ENCODE measurements at places on chromosomes 1 and 21. TPM values are rescaled to one million over a fixed set of nuclear protein-coding genes. Genes with fewer than 3 reads are reported as not detected.
A peak's percentile ranks its signal among the peaks of the same experiment; 100 is the strongest.

DNA sequence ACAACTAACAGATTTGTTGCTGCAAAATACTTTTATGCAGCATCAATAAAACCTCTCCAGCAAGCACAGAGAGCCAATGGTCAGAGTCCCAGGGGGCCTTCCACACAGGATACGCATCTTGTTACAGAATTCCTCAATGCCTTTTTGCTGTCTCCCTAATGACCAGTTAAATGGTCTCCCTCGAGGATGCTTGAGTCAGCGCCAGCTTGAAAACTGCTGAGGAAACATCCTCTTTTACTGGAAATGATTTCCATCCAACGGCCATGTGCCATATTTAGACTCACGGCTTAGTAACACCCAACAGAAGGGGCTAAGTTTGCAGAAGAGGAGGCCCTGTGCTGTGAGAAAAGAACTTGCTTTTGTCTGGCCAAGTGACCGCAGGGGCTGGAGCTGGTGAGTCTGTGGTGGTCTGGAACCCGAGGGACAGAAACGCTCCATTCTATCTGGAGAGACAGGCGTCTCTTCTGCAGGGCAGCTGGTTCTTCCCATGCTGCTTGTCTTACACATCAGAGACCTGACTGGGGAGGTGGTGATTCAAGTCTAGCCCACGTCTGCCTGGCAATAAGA is 496.4 kb downstream of the SETD4 start:
- DNase-seq = no peak

- DNase-seq = no peak
Measured at GRCh38 chr1:9062846-9063245, 6.6 kb downstream of the SLC2A5 start.

GRCh38 chr1:11838349-11839272 is 9.0 kb downstream of the NPPA start:
- DNase-seq = peak; percentile 77

- DNase-seq = peak; percentile 36
Measured at GRCh38 chr21:34526241-34526617, 14.2 kb upstream of the KCNE1 start.

- DNase-seq = peak; percentile 26
Measured at GRCh38 chr1:193431265-193431977, 245.0 kb upstream of the B3GALT2 start.

DNA sequence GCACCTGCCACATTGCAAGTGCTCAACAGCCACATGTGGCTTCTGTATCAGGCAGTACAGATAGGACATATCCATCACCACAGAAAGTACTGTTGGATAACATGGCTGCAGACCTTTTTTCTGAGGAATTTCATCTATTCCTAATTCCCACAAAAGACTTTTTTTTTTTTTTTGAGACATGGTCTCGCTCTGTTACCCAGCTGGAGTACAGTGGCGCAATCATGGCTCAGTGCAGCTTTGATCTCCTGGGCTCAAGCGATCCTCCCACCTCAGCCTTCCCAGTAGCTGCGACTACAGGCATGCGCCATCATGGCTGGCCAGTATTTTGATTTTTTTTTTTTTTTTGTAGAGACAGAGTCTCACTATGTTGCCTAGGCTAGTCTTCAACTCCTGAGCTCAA is 33.3 kb downstream of the YARS1 start:
- DNase-seq = no peak

DNA sequence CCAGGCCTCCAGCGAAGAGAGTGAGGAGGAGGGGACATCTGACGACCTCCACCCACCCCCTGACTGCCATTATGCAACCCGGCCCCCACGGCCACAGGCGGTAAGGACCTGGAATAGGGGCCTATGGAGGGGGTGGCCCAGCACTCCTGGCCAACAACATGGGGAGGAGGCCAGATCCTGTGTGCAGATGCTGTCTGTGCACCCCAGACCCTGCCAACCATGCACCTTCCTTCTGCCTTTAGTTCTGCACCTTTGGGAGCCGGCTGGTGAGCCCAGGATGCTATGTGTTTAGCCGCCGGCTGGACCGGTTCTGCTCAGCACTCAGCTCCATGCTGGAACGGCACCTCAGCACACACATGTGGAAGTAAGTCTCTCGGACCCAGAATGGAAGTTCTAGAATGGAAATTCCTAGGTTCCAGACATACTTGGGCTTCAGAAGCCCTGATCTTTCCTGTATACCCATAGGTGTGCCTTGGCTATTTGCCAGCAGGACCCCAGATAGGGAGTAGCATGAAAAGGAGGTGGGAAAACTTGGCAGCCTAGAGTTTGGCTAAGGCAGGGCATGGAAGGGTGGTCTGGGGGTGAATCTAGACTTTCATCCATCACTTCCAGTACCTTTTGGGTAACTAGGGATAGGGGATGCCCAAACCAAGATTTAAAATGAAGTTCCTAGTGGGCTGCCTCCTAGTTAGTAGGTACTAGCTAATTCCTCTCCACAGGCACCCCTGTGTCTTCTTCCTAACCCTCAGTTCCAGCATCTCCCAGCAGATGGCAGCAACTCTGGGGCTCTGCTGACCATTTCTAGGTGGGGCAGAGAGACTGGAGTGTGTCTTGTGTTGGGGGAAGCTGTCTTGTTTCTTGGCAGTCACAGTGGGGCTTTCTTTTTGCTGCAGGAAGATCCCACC is 3.6 kb upstream of the CYB561D1 start:
- DNase-seq = peak; percentile 83

- DNase-seq = no peak
Measured at GRCh38 chr1:117008656-117009055, 7.1 kb downstream of the CD101 start.

DNA sequence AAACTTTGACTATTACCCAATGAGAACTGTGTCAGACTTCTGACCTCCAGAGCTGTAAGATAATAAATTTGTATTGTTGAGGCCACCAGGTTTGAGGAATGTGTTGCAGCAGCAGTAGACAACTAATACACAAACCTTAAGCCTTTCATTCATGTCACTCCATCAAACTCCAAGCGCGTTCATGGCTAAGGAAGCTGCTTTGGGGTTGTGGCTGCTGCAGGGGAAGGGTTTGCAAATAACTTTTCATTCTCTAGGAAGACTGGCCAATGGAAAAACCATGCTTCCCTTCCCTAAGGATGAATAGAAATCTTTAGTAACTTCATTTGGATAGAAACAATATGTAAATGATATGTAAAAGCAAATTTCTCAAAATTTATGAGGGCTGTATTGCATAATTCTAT is 170.4 kb downstream of the RHOU start:
- DNase-seq = no peak

DNA sequence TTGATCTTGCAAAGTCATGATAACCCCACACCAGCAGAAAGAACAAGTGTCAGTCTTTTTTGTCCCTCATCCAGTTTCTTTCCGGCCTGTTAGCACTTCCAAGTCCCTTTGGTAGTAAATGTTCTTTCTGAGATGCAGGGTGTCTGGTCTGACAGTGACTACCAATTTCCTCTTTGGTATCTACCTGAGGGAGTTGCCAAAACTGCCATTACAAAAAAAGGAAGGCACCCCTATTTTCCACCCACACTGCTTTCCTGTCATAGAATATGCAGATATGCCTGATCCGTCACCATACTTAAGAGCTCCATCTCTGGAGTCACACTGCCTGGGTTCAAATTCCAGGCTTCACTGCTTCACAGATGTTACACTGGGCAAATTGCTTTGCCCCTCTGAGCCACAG is 72.4 kb downstream of the ZNF281 start:
- peak; percentile 9 for DNase-seq

DNA sequence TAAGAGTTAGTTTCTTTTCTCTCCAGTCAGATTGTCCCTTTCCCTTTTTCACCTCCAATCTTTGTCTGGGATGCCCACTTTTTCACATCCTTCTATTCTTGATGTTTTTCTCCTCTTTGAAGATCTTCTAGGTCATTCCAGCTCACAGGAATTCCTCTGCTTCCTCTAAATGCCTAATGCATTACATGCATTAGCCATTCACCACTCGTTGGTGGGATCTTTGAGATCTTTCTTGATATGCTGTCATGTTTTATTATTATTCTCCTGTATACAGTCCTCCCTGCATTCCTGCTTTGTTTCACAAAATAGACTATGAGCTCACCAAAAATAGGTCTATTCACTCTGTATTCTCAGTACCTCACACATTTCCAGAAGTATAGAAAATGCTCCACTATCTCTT is 129.0 kb downstream of the LYPLAL1 start:
- peak; percentile 53 for DNase-seq

DNA sequence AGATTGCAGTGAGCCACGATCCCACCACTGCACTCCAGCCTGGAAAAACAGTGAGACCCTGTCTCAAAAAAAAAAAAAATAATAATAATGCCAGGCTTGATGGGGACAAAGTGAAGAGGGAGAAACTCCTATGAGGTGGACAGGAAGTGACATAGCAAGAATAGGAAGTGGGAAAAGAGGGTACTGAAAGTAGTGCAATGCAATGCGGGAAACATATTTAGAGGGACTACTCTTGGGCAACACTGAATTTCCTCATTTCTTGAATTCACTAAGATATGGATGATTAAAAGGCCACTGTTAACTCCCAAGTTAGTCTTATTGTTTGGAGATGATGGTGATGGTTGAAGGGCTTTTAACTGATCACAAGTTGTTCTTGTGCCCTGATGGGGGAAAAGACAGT is 21.6 kb upstream of the KCNA2 start:
- DNase-seq = no peak

RHD gene
- 0.34 TPM for total RNA-seq

CHIA gene
- total RNA-seq = not detected

ATAD3C gene
- 1.5 TPM for total RNA-seq

NFASC gene
- 0.17 TPM for total RNA-seq

All from dermis blood vessel endothelial cell (primary cell).